ENCODE measurements at places on chromosomes 4 and X.

DNA sequence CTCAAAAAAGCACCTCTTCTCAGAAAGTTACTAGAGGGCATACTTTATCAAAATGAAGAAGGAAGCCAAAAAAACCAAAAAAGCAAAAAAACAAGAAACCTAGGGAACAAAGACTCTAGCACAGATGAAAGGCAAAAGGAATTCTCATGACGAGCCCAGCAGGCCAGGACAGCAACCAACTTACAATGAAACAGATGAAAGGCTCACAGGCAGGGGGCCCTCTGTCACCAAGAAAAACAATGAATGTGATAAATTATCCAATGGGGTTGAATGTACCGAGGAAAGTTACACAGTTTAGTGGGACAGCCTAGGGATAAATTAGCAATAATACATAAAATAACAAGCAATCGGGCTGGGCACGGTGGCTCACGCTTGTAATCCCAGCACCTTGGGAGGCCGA, 79.0 kb downstream of the GPR82 start:
- DNase-seq, result no peak

- no peak for DNase-seq
Observed at GRCh38 chr4:90375081-90375480, 247.9 kb downstream of the CCSER1 start.

DNA sequence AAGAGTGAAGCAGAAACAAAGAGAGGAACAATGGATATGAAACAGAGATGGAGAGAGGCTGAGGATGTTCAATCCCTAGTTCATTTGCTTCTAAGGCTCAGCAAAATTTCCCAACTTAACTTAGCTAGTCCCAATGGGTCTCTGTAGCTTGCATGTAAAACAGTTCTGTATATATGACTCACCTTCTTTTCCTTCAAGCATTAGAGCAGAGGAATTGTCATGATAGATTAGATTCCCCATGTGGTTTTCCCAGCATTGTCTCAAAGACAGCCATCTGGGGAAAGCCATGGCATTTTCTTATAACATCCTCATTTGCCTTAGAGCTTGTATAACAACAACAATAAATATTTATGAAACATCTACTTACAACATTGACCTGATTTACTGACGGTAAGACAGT, 93.9 kb upstream of the GATB start:
- DNase-seq, result no peak

DNA sequence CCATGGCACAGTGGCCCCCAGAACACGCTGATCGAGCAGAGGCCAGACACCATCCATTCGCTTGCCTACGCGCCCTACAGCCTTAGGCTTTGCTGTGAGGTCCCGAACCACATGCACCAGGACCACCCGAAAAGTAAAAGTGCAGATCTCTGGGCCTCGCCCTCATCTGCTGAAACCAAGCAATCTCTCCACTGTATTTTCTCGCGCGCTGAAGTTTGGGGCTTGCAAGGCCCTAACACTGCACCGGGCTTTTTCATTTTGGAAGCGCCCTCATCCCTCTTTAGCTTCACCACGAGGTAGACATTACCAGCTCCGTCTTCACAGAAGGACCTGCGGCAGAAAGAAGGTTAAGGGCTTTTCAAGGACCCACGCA, 21.2 kb downstream of the NKX3-2 start:
- DNase-seq, result no peak

GRCh38 chr4:78129383-78130108, 72.4 kb downstream of the FRAS1 start:
- DNase-seq, result no peak

DNA sequence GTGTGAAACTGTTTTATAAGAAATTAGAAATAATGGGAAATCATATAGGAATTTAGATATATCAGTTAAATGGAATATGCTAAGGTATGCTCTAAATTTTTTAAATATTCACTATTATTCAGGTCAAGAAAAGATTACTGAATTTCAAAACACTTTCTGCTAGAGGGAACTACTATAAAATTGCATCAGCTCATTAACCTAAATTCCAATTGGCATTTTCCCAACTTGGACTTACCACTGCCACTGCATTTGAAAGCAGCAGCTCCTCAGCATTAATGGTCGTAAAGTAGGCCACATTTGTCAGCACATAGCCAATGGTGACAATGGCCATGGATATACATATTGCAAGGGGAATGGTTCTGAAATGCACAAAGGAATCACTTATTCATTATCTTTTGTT, 57.3 kb downstream of the SLC7A11 start:
- no peak for DNase-seq

GRCh38 chr4:81629366-81629765, 157.7 kb upstream of the RASGEF1B start:
- DNase-seq, result no peak

GRCh38 chr4:147325571-147325981, 155.3 kb upstream of the EDNRA start:
- DNase-seq, result peak; percentile 89

DNA sequence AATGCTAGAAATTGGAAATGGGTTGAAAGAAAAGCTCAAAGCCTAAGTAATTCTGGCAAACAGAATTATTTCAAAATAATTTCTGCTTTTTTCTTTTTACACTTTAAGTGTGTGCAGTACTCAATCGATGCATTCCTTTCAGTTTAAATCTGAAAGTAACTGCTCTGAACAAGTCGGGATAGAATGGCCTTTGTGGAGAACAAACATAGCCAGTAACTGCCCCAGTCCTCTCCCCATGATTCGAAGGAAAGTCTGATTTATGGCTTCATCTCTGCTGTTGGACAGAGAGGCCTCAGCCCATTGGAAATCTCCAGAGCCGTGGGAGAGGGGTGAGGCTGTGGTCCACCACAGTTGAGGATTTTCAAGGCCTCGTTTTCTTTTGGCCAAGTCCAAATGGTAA, 174.0 kb upstream of the TLL1 start:
- no peak for DNase-seq

- peak; percentile 92 for DNase-seq
Observed at GRCh38 chr4:112857461-112857860, 192.0 kb upstream of the ANK2 start.

GRCh38 chr4:180598281-180598680, 1644.9 kb upstream of the TENM3 start:
- DNase-seq, result no peak

DNA sequence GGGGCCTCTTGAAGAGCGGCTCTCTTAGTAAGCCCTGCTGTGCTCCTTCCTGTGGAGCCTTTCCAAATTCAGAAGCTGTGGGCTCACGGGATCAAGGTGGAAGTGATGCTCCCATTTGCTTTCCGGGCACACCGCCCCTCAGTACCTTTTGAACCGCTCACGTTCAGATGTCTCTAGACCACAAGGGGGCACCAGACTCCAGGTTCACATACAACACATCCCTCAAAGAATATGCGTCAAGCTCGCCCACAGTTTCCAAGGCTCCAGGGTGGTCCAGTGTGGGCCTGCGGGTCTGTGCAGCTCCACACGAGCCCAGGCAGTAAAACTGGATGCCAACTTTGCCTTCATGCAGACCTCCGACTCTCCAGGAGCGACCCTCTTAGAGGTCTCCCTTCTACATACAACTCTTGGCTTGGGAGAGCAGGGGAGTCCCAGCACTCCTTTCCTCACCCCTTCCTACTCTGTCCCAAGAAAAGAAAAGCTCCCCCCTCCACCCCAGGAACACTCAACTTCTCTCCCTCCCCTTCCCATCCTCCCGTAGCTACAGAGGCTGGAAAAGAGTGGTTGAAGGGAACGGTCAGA, 11.0 kb downstream of the SUPT20HL1 start:
- DNase-seq, result peak; percentile 15

- no peak for DNase-seq
Observed at GRCh38 chr4:42642845-42643615, 13.9 kb downstream of the ATP8A1 start.

DNA sequence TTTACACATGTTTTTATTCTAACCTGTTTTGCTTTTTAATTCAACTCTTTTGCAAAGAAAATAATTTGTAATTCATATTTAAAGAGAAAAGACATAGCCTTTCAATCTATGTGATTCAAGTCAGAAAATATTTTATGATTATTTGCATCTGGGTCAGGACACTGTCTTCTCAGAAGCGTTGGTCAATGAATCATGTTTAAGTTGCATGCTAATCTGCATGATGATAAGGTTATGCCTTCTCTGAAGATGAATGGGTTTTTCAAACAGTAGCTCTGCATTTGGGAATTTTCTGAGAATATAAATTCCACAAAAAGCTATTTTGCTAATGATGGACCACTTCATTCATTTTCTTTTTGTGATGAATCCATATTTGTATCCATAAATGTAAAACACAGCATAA, 282.5 kb downstream of the TMA16 start:
- no peak for DNase-seq

DNA sequence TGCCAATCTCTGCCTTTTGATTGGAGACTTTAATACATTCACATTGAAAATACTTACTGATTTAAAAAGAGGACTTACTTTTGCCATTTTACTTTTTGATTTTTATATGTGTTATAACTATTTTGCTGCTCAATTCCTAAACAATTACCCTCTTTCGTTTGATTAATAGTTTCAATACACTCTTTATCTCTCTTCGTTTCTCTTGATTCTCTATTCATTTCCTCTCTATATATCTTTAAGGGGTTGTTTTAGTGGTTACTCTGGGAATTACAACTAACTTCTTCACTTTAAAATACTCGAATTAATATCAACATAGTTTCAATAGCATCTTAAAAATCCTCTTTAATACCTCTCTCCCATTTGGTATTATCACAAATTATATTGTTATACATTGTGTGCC, 116.6 kb downstream of the PTCHD1 start:
- DNase-seq, result no peak

GRCh38 chrX:40570346-40571093, 10.2 kb upstream of the ATP6AP2 start:
- no peak for DNase-seq

DNA sequence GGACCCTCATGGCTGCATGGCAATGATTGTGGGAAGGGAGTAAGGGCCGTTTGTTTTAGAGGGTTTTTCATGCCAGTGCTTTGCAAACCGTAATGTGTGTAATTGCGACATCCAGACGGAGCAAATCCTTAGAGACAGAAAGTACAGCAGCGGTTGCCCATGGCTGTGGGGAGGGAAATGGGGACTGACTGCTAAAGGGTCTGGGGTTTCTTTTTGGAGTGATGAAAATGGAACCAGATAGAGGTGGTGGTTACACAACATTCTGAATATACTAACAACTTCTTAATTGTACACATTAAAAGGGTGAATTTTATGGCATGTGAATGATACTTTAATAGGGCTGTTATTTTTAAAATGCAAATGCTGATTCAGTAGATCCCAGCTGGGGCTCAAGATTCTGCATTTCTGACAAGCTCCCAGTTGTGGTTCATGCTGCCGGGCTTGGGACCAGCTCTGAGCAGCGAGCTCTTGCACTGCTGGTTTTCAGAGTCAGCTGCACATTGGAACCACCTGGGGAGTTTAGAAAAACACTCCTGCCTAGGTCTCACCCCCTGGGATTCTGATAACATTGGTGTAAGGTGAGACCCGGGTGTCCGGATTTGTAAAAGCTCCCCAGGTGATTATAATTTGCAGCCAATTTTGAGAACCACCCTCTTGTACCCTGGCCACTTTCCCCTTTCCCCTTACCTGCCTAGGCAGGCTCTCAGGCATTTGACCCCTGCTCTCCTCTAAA, 47.7 kb downstream of the PRPS1 start:
- DNase-seq, result no peak

DNA sequence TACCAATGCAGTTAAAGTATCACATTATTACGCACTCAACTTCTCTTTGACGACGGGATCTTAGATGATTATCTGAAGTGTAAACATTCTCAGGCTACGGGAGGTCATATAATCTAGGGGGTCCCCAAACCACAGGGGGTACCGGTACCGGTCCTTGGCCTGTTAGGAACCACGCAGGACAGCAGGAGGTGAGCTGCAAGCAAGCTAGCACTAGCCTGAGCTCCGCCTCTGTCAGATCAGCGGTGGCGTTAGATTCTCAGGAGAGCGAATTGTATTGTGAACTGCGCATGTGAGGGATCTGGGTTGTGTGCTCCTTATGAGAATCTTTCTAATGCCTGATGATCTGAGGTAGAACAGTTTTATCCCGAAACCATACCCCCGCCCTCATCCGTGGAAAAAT, 20.6 kb upstream of the PRR27 start:
- DNase-seq, result no peak
